ENCODE measurements at places on chromosomes 11 and 22.
A peak's percentile ranks its signal among the peaks of the same experiment; 100 is the strongest.

DNA sequence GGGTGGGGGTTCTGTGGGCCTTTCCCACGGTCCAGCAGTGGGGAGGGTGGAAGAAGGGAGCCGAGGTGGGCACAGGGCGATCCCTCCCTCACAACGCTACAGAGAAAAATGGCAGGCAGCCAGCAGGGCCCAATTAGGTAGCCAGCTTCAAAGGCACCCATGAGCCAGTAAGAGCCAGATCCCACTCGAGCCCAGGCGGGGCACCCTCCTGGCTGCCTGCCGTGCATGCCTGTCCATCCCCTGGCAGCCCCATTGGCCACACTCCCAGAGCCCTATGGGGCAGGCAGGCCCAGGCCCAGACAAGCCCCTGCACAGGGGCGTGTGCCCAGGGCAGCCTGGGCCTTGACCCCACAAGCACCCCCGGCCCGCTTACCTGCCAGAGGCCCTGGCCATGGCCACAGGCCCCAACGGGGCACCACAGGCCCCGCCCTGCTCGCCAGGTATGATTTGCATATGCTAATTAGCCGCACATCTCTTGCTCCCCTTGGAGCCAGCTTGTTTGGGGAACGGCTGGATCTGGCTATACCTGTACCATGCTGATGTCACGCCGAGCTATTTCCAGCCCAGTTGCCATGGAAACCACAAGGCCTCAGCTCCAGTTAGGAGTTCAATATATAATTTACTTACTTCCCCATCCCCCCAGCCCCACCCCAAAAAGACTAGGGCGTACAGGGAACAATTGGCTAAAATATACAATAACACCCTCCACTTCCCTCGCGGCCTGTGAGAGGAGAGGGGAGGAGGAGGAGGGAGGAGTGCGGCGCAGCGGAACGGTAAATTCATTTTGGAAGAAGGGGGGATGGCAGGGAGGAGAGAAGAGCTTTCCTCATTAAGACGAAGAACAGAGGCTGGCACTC is 47.5 kb upstream of the TCF20 start:
- DNase-seq, result no peak

DNA sequence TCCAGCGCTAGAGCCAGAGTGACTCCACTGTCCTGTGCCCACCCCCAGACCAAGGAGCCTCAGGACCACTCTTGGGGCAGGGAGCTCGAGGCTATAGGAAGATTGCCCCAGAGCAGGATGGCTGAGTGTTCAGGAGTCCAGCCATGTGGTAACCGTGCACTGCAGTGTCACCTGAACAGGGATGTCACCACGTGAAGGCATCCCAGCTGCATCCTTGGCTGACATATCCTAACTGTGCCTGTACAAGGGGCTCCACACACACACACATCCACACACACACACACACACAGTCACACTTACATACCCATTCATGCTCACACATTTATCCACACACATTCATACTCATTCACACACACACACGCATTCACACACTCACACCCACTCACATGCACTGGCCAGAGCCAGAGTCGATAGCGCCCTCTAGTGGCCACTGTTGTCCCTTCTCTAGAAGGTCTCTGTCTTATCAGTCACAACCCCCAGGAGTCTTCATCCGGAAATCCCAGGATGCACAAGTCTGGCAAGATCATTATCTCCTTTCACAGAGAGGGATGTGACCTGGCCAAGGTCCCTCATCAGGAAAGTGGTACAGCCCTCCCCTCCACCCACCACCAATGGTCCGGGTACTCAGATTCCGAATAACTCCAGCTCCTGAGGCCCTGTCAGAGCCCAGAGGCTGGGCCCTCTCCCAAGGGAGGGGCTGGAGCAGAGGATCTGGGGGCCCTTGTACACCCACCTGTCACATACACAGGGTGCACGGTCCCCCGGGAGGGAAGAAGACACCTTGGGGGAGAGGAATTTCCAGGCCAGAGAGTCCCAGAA is 55.1 kb downstream of the IGLL5 start:
- DNase-seq, result peak; percentile 55

GRCh38 chr11:73350908-73351636 is 25.1 kb upstream of the RELT start:
- DNase-seq, result peak; percentile 15

- DNase-seq, result no peak
Measured at GRCh38 chr11:112584672-112585071, 324.0 kb upstream of the PLET1 start.

DNA sequence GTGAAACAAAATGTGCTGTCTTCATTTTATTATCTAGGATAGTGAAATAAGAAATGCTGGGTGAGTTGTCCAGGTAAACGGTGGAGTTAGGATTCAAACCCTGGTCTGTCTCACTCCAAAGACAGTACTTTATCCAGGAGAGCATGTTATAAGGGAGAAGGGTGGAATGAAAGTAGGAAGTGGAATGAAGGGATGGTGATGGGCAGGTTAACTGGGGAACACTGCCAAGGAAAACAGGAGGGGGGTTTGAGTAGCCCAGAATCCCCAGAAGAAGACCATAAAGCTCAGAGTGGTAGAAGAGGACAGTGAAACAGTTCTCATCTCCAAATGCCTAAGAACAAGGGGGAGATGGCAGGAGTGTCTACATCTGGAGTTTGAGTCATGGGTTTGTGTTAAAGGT is 169.0 kb downstream of the BARX2 start:
- no peak for DNase-seq

DNA sequence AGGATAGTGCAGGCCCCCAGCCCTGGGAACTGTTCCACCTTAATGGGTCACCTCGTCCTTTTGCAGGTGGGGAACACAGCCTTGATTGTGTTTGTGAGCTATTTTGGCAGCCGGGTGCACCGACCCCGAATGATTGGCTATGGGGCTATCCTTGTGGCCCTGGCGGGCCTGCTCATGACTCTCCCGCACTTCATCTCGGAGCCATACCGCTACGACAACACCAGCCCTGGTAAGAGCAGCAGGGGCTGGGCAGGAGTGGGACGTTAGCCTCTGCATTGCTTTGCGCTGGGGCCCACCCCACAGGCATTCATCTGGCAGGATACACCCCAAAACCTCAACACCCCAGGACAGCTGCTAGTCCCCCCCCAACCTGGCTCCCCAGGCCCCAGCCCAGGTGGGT is 14.8 kb downstream of the SLCO2B1 start:
- no peak for DNase-seq

- DNase-seq, result no peak
Measured at GRCh38 chr11:131118247-131118646, 202.0 kb upstream of the SNX19 start.

GRCh38 chr22:35154937-35155387 is 89.0 kb downstream of the ISX start:
- DNase-seq, result no peak

- no peak for DNase-seq
Measured at GRCh38 chr11:45538939-45539338, 126.5 kb downstream of the CHST1 start.

DNA sequence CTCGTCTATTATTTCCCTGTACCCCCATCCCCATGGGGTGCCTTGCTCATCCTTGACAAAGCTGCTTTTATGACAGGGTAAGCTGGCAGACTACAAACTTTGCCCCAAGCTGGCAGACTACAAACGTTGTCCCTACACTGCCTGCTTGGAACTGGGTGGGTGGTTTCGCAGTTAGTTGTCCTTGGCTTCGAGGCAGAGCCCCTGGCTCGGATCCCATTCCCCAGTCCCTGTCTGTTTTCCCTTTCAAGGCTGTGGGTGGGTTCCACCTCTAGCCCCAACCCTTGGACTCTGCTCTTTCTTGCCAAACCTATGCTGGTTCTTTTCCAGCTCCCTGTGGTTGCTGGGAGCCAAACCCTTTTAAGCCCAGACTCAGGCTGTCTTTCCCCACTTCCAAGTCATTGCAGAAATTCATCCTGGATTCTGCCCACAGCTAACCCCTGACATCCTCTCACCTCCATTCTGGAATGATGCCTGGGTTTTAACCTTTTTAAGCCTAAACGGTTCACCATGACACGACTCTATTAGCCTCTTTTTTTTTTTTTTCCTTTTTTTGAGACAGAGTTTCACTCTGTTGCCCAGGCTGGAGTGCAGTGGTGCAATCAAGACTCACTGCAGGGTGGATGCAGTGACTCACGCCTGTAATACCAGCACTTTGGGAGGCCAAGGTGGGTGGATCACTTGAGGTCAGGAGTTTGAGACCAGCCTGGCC is 9.2 kb upstream of the RBM14 start:
- no peak for DNase-seq

GRCh38 chr11:60221181-60221580 is 21.8 kb downstream of the MS4A4E start:
- DNase-seq, result no peak

DNA sequence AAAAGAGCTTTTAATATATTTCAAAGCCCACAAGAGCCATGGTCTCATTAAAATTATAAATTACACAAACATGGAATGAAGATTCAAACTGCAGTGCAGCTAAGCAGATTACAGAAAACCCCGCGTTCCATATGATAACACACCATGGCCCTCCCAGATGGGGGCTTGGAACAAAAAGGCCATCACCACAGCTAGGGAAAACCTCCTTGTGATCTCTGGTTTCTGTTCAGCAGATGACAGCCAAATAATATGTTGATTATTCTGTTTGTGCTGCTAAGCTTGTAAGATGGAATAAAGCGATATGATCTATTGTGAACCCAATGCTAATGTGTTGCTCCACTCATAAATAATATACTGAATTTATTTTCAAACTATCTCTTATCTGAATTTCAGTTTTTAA is 28.5 kb downstream of the IMMP1L start:
- no peak for DNase-seq

DNA sequence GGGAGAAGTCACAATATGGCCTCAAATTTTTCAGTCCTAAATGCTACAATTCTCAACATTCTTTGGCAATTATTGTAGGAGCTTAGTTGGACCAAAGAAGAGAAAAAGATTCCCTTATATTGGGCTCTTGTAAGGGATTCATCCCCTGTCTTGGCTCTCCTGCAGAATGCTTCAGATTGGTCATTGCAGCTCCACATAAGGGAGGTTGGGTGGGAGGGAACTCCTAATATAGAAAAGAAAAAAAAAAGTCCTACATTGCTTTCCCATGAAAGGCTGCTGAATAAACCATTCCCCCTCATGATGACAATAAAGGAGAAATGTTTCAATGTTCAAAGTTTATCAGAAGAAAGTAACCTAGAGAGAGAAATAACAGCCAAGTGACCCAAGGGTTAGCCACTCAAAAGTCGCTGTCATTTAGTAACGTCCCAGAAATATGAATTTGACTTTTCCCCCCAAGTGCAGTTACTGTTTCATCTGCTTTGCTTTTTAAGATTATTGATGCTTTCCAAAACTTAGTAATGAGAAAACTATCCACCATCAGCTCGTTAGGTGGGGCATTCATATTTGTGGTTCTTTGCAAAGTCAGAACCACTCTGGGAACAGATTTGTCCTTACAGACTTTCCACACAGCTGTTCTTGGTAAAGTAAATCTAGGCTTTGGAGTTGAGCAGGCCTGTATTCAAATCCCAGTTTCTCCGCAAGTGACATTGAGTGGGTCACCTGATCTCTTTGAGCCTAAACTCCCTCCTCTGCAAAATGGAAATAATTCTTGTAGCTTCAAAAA is 5.0 kb upstream of the SLC1A2 start:
- DNase-seq, result no peak

DNA sequence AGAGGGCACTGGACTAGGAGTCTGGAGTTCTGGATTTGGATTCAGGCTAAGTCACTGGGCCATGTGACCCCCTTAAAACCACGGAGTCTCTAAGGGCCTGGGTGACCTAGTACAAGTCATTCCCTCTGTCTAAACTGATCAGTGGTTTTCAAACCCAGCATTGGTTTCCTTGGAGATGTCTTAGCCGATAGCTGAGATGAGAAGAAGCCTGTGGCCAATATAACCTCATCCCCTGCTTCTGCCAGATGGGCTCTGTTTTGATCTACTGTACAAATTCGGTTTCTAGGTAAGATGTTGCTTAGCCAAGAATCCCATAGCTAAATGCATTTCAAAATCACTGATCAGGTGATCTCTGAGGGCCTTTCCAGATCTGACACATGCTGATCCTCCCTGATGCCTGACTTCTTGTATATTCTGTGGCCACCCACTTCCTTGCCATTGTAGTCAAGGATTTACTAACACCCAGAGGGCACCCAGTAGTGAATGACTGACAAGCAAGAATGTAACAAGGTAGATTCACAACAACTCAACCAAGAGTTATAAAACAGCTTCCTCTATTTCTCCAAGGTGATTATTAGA is 53.1 kb downstream of the GALNT18 start:
- no peak for DNase-seq

DNA sequence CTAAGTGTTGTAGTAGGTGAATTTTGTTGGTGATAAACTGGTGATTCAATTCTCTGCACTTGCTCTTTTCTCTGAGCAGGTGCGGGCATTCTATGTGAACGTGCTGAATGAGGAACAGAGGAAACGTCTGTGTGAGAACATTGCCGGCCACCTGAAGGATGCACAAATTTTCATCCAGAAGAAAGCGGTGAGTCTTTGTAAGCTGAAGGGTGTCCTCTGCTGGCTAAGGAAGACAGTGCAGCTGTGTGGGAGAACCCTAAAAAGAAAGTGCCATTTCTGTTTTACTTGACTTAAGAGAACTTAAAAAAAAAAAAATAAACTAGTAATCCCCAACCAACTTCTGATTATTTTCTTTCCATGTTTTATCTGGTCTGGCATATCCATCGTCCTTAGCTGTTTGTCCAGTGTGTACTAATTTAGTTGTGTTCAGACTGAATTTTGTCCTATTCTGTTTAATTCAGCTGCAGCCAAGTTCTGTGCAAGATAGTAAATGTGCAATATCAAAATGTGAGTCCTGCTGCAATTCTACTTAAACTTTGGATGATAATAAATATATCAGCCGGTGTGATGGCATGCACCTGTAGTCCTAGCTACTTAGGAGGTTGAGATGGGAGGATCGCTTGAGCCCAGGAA is 29.6 kb downstream of the CAT start:
- no peak for DNase-seq

GRCh38 chr11:76237914-76238313 is 31.6 kb upstream of the WNT11 start:
- no peak for DNase-seq

Data from activated naive CD4-positive, alpha-beta T cell (primary cell).